ENCODE measurements at places on chromosomes 7 and 10.
A peak's percentile ranks its signal among the peaks of the same experiment; 100 is the strongest.

GRCh38 chr7:8056439-8056838 lies 87.8 kb downstream of the GLCCI1 start:
- no peak for DNase-seq

DNA sequence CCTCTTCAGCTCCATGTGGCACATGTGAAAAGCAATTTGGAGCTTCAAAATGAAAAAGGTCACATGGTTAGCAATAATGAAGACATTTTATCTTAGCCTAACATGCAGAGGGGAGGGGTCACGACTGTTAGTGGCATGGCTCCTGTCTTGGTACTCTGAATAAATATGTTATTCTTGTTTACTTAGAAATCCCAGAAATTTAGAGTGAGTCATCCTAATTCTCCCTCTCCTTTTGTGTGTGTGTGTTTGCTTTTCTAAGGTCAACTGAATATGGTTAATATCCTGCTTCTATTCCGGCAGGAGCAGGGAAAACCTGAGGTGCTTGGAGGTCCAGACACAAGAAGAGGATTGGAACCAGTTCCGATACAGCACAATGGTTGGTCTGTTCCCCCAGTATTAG lies 17.6 kb downstream of the BCCIP start:
- no peak for DNase-seq

GRCh38 chr10:60388116-60388625 lies 1.5 kb downstream of the ANK3 start:
- DNase-seq, result no peak

DNA sequence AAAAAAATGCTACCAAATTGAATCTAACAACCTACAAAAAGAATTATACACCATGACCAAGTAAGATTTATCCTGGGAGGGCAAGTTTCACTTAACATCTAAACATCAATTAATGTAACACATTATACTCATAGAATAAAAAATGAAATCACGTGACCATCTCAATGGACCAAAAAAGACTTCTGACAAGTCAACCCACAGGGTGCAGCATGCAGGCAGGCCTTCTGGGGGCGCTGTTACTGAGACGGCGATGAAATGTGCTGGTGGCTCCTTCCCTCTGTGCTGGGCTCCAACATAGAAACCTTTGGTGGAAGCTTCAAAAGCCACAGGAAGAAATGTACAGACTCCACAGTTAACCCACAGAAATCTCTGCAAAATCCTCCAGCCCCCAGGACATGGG lies 103.1 kb downstream of the INHBA start:
- DNase-seq, result no peak

DNA sequence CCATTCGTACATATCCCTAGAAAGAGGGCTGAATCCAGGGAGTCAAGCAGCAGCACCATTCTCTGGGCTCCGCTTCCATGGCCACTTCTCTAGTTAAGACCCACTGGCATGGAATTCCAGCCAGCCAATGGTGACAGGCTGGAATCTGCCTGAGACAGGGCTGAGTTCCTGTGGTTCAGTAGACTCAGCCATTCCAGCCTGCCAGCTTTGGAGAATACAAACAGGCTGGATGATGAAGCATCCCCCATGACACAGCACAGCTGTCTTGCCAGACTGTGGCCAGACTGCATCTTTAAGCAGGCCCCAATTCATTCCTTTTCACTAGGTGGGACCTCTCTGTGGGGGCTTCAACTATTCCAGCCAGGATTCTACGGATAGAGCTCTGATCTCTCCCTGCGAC lies 329.6 kb downstream of the XPNPEP1 start:
- DNase-seq, result no peak

- no peak for DNase-seq
These were observed 104.0 kb downstream of the MAD1L1 start for GRCh38 chr7:2128601-2129322.

DNA sequence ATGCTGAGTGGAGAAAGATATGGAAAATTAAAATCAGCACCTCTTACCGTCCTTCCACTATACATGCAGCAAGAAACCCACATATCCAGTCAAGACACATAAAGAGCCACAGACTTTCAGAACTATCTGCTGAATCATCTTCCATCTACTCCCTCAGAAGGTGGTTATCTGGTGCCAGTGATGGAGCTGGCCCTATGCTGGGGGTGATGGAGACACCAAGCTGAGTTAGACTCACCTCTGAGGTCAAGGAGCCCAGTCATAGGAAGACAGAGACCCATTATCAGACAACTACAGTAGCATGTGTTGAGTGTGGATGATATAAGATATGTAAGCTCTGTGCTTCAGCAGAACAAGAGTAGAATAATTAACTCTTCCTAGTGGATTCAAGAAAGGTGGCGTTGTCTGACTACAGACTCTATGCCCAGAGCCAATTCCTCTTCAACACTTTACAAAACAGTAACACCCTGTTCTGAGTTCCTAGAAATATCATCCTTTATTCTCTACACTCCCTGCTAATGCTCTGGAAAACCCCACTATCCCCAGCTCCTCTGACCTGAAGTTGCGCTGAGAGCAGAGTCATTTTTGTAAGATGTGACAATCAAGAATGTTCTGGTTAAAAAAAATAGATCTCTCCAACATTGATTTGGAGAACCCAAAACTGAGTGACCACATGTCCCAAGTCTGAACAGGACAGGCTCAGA lies 14.3 kb downstream of the CYP3A5 start:
- DNase-seq, result no peak

DNA sequence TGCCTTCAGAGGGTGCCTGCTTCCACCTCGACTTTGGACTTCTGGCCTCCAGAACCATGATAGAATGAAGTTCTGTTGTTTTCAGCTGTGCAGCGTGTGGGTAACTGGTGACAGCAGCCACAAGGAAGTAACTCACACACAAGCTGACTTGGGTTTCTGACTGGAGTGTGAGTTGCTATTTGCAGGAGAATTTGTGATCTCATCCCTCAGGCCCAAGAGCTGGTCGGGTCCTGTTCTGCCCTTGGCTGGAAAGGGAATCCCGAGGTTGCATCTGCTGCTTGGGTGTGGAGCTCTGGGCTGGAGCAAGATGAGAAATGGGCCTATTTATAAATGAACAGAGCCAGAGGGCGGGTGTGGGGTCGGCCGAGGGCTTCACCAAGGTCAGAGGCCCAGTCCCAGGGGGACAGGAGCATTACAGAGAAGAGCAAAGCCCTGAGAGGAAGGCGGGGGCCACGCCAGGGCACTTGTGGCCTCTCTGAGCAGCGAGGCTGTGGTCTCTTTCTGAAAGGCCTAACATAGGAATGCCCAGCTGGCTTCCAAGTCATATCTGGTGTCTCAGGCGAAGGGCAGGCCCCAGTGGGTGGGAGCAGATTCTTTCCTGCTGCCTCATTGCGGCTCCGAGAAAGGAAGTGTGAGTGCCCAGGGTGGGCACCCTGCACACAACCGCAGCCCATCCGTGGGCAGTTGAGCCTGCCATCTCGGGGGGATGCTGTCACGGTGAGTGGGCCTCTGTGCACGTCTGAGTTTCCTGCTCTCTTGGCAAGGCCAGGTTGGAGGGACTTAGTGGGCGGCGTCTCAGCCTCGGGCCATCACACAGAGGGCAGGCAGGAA lies 26.5 kb upstream of the C10orf71 start:
- DNase-seq, result no peak

GRCh38 chr10:31678139-31678536 lies 250.5 kb downstream of the ARHGAP12 start:
- DNase-seq, result no peak

DNA sequence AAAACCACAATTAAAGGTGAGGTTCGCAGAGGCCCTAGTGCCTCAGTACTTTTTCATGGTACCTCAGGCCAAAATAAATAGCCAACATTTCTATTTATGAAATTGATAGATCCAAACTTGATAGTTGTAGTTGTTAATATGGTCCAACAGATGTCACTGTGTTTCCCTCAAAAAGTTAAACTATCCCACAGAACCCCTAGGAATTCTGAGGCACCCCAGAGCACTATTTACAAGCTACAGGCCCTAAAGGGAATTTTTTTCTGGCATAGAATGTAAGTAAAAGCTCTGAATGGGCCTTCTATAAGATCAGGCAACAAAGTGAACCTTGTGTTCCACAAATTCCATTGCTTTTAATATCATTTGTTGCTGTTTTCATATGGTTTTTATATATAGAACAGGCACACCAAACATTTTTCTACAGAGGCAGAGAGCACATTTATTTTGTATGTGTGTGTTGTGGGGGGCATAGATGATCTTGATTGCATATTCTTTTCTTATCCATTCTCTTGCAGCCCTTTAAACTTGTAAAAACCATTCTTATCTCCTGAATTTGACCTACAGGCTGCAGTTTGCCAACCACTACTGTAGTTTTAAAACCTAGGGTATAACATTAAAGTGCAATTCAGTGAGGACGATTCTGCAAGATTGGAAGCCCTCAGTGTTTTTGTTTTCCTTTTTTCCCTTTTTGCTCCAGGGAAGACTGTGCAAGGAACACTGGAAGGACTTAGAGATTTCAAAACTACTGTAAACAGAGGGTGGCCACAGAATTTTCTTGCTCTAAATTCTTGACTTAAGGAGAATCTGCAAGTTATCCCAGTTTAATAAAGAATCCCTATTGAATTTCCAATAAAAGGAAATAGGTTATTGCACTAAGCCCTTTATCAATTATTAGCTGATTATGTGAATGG lies 3.5 kb upstream of the ARL4A start:
- DNase-seq, result no peak

DNA sequence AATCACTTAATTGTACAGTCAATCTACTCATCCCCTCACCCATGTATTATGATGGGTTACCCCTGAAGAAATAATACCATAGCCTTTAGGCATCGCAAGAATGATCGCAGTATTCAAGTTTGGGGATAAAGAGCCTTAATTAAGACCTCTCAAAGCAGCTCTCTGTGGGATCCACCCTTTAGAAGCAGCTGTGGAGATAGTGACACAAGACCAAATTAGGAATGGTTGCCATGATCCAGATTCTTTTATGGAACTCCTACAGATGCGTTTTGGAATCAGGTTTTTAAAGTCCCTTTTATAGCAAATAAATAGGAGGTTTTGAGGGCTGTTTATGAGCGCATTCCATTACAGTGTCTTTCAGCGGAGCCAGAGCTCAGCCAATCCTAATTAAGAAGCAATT lies 12.2 kb downstream of the TES start:
- no peak for DNase-seq

- DNase-seq, result no peak
These were observed 124.4 kb upstream of the STK17A start for GRCh38 chr7:43458330-43459018.

DNA sequence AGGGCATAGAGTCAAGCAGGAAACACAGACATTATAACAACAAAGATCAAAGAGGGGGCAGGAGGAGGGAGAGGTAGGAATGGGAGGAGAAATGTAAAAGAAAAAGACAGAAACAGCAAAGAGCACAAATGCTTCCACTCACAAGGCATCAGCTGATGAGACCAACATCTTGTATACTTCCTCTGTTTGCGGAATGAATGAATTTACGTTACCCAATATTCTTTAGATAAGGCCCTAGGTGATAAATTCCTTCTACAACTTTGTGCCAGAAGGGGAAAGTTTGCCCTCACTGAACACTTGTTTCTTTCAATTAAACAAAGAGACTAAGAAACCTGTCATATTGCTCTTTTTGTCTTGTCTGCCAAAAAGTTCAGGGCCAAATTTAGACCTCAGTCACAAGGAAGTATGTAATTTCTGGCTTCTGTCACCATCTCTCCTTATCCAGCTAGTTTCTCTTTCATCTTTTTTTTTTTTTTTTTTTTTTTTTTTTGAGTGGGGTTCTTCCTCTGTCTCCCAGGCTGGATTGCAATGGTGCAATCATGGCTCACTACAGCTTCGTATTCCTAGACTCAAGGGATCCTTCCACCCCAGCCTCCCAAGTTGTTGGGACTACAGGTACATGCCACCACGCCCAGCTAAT lies 116.4 kb upstream of the NANOS1 start:
- DNase-seq, result no peak

DNA sequence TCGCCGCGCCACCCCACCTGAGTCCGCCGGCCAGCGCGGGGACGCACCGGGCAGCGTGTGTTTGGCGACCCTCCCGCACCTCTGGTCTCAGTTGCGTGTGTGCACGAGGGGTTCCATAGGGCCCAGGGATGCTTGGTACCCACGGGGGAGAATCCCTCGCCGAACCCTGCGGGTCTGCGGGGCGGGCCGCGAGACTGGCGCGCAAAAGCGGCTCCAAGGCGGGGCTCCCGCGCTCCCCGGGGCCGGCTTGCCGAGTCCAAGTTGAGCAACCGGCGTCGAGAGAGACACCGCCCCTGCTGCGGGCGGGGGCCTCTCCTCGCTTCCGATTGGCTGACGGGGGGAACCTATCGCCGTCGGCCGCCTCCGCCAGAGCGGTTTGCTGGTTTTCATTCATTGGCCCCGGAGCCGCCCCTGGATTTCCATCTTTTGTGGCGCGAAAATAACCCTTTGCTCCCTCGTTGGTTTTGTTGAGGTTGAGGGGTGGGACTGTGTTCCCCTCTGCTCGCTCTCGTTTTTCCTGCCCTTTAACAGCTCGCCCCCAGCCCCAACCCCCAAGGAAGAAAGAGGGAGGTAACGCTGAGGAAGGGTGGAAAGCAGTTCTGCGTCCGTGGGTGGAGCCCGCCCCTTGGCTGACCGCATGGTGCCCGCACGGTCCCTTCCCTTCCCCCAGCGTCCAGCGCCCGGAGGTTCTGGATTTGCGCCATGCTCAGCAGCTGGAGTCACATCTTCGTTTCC lies 4.0 kb upstream of the IGF2BP3 start:
- peak; percentile 23 for DNase-seq

DNA sequence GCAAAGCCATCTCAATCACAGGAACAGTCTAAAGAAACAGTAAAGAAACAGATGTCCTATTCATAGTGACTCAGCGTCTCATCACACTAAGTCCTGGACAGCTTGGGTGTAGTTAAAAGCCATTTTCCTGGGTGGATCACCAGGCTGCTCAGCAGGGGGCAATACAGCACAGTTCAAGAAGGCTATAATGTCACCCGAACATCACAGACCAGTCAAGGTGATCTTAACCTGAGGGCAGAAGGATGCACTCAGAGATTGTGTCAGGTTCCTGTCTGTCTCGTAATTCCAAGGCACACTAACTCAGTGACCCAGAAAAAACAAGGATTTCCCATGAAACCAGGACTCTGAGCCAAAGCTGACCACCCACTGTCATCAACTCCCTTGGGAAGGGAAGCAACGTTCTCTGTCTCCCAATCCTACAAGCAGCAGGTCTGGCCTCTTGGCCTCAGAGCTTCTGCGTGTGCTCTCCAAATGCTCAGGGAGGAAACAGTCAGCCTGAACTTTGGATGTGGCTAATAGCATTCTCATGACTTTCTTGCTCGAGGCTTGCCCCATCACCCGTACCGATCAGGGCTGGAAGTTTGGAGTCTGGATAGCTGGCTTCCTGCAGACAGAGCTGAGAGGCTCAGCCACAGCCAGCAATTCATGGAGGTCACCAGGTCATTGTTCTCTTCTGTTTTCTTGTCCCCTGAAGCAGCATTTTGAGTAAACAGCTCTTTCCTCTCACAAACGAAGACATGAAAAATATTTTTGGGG lies 90.4 kb upstream of the FAM171A1 start:
- DNase-seq, result no peak

DNA sequence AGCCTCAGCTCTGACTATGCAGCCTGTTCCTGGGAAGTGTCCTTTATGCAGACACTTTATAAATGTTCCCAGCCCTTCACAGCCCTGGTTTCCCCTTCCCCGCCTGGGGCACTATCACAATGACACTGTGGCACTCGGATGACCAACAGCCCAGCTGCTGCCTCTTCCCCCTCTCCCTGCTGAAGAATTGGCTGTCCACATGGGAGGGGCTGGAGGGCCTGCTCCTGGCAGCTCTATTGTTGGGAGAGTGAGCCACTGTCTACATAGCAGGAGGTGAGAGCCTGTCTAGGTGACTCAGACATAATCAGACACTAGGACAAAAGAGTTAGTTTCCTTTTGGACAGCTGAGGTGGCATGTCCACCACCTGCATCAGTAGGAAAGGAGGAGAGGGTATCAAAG lies 437.5 kb downstream of the PLXNA4 start:
- no peak for DNase-seq
